ENCODE measurements at places on chromosomes 2 and 18. TPM values are rescaled to one million over a fixed set of nuclear protein-coding genes. Genes with fewer than 3 reads are reported as not detected.
A peak's percentile ranks its signal among the peaks of the same experiment; 100 is the strongest.

Gene MRPS5
- total RNA-seq: 100 TPM

DNA sequence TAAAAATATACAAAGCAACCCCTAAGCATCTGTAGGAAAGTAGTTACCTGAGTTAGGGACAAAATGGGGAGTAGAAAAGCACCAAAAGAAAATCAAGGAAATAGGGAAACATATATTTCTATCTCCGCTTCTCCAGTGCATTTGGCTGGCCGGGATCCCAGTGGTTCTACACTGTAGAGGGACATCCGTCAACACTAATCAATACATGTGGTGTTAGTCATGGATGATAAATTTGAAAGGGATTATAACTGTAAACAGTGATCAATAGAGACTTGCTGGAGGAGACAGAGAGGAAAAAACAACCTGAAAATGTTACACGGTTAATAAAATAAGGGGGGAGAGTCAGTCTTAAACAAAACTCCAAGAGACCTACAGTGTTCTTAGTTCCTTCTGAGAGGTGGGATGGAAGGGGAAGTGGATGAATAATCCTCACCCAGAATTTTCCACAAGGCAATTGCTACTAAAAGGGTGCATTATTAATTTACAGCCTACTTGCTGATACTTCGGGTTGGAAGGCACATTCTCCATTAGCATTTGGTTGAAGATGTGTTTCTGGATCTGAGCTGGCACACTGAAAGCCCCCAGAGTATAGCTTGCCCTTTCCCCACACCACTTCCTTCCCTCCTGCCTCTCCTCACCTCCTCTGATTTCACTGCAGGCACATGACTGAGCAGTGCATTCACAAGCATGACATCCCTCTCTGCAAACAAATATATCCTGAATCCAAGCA is 530.0 kb downstream of the BCL11A start:
- no peak for DNase-seq

- DNase-seq: no peak
Measured at GRCh38 chr2:26608557-26608956, 32.6 kb downstream of the CIB4 start.

- peak; percentile 90 for DNase-seq
Measured at GRCh38 chr18:48785091-48785614, 165.6 kb downstream of the SMAD7 start.

DNA sequence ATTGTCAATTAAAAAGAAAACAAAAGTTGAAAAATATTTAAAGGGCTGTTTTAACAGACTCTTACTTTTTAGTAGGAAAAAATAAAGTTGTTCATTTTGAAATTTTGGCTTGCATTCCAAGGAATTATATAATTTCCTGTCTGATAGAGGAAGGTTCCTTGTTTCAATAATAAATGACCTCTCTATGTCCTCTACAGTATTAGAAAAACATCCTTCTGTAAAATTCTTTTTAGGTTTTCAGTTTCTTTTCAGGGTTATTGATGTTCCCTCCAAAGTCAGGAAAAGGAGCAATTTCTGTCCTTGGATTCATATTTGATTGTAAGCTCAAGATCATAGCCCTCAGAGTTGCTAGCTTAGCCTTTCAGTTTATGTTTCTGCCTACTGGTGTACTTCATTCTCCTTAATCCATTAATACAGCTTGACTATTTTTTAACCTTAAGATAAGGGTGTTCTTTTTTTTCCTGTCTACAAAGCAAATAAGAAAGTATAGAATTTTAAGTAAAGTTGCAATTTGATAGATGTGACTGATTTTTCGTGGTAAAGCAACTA is 125.2 kb upstream of the COL3A1 start:
- DNase-seq: no peak

Gene CTAGE1
- total RNA-seq: not detected

DNA sequence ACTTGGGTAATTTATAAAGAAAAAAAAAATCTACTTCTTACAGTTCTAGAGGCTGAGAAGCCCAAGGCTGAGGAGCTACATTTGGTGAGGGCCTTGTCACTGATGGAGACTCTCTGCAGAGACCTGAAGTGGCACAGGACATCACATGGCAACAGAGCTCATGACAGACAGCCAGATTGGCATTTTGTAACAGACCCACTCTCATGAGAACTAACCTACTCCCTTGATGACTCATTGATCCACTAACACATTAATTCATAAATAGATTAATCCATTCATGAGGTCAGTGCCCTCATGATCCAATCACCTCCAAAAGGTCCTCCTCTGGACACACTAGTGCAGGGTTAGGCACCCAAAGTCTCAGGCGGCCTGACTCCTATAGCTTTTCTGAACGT is 318.4 kb downstream of the GULP1 start:
- DNase-seq: no peak

DNA sequence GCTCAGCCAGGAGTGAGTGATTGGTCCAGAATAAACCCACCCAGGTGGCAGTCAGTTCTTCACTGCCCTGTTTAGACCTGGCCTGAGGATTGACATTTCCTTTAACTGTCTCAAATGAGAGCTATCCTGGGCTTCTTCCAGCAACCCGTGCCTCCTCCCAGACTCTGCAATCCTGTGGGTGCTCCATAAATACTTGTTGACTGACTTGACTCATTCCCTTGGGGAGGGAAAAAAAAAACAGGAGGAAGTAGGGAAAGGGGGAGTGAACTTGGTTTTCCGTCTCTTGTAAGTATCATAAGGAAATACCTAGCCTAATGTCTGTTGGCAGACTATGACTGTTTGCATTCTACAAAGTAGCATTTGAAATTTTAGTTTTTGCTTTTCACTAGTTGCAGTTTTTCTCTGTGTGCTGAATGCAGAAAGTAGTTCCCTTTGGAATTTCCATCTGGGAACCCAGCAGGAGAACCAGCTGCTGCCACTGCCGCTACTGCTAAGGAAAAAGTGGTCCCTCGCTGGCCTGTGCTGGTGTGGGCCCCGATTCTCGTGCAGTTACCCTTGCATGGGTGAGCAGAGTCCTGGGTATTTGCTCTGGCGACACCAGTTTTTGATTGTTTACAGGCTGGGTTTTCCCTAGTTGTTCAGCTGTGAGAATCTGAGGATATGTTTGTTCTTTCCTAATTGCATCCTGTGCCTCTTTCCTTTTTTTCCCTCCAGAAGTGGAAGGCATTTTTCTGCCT is 78.8 kb downstream of the TGOLN2 start:
- DNase-seq: no peak

Gene BBS5
- 0.20 TPM for total RNA-seq

GRCh38 chr18:41939326-41939725 is 15.7 kb upstream of the PIK3C3 start:
- DNase-seq: no peak

DNA sequence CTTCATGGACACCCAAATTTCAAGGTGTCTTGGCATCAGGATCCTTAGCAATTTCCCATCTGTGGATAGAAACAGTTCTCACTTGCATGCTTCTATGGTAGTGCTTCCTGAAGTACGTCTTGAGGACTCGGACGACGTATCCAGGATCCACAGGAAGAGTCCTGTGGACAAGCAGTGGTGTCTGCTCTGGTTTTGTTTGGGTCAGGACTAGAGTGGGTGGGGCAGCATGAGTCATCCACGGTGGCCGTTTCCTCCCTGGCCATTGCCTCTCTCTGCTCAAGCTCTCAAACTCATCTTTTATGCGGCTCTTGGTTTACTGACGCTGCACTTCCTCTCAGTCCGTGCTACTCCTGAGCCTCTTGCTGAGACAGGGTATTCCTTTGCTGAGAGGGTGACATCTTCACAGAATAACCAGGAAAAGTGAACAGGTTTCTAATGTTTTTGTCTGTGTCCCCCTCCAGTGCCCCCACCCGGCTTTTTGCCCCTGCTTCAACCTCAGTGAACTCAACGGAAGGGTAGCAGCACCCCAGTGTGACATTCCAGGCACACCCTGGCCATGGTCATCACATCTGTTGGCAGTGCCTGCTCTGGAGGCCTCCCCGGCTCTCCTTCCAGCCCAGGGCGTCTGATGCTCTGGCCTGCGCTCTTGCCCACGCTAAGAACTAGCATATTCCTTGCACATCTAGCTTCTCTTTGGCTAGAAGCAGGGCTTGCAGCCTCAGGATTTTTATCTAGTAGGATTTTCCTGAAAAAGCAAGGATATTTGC is 62.2 kb downstream of the ARMC9 start:
- DNase-seq: no peak

Gene VWC2L
- not detected for total RNA-seq

Gene DUSP2
- total RNA-seq: 37.3 TPM

- DNase-seq: no peak
Measured at GRCh38 chr2:105376789-105377240, 22.0 kb downstream of the FHL2 start.

Gene AMER3
- not detected for total RNA-seq

DNA sequence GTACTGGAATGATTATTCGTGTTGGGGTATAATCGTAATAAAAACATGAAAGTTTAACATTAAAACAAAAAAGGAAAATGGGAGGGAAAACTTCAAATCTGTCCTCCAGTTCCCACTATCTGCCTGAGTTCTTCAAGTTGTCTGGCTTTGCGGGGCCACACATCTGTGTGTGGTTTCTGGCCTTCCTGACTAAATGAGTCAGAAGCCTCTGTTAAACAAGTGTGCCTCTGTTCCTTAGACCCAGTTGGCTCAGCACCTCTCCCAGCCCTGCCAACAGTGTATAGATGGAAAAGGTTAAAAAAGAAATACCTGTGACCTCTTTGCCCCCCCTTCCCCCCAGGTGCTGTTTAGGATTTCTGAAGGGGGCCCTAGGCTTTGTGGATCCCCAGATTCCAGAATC is 30.2 kb downstream of the XDH start:
- no peak for DNase-seq

DNA sequence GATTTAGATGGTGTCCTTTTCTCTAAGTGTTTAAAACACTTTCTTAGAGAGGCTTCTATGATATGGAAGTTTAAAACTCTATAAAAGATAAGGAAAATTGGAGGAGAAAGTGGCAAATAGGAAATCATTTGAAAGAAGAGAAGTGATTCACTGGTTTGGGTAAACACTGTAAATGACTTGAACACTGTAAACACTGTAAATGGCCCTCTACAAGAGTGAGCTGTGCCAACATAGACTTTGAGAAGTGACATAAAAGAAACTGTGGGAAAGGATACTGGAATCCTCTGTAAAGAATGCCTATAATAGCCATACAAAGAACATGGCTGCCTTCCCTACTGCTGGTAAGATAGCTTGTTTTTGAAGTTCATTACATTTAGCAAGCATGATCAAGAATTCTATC is 210.9 kb upstream of the SIX3 start:
- no peak for DNase-seq

Gene SPIRE1
- total RNA-seq: 2.4 TPM

DNA sequence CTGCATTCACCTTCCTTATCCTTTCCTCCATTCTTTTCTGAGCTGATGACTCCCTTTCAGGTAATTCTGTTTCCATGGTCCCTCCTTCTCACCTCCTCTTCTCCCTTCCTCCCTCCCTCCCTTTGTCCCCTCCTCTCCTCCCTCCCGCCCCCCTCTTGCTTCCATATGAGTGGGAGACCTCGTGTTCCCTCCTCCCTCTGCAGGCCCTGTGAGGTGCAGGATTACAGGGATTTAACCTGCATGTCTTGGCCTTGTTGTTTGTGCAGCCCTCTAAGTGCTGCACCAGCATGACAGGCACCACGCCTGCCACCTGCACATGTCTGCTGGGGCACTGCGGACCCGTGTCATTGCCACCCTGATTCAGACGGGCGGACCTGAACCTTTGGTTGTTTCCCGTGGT is 103.1 kb downstream of the SNTG2 start:
- no peak for DNase-seq

DNA sequence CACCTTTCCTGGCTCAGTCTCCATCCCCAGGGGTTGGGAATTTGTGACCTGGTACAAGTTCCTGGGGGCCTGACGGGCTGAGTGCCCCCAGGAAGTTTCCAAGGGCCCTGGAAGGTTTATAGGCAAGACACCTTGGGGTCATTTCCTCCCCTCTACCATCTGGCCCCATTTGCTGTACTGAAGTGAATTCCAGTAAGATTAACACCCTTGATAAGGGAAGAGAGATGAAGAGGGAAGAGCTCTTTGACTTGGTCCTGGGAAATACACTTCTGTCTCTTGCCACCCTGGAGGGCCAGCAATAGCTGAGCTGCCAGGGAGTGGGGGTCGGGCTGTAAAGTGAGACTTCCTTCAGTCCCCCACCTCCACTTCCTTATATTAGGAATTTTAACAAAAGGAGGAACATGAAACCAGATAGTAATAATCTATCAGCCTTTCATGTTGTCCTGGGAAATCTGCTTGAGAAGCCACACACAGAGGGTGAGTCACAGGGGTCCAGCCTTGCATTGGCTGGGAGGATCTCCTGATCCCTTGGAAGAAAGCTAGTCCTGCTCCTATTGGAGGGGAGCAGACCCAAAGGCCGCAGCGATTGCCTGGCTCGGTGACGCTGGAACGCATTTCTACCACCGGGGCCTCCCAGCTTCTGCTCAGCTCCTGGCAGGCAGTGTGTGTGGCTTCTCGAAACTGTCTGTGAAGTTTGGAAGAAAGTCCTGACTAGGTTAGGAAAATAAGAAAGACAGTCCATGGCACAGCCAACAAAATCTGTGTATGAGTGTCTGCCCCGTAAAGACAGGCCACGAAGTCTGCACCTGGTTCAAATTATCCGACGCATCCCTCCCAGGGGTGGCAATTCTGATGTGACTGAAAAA is 87.3 kb downstream of the ACAA2 start:
- DNase-seq: no peak

Gene TCF7L1
- not detected for total RNA-seq

Gene GALNT13
- not detected for total RNA-seq

Gene ANKRD29
- not detected for total RNA-seq

DNA sequence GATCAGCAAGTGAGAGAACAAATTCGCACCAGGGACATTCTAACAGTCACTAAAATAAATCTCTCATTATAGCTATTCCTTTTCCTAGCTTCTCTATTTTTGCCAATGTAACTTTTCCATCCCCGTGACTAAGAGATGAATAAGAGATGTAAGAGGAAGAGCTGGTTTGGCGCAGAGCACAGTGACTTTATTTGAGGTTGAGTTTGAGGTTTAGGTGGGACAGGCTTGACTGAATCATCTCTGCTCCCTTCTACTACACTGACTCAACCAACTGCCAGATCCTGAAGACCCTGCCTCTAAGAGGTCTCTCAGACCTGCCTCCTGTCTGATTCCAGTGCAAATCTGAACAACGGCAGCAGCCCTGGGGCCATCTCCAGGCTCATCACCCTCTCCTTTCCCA is 28.0 kb downstream of the RFX8 start:
- no peak for DNase-seq

GRCh38 chr2:197195518-197195917 is 115.1 kb downstream of the ANKRD44 start:
- DNase-seq: no peak

Gene MRO
- 0.46 TPM for total RNA-seq

Data from OCI-LY7 (cell line).